Large intestine (tissue), 12 donors: ENCODE measurements at places on chromosomes 2 and 18. TPM values are rescaled to one million over a fixed set of nuclear protein-coding genes. Genes with fewer than 3 reads are reported as not detected.
A peak's percentile ranks its signal among the peaks of the same experiment; 100 is the strongest.

The NYAP2 gene
- polyA plus RNA-seq = 0.40 TPM

- DNase-seq = no peak
- H3K27ac ChIP-seq = no peak overlapping the region
- H3K4me1 ChIP-seq = no peaks in the 10 kb centered on the region
- no peaks in the 10 kb centered on the region for H3K27me3 ChIP-seq
Observed at GRCh38 chr18:43772907-43773306, 495.6 kb upstream of the SYT4 start.

GRCh38 chr2:45964223-45964841, 312.9 kb downstream of the PRKCE start:
- H3K36me3 ChIP-seq = no peaks in the 10 kb centered on the region
- no peak overlapping the region for H3K4me3 ChIP-seq
- peak; percentile 45 for DNase-seq

GRCh38 chr18:49059028-49059834, 108.5 kb upstream of the SMAD7 start:
- no peak for DNase-seq
- no peak overlapping the region for H3K4me3 ChIP-seq
- no peaks in the 10 kb centered on the region for H3K27me3 ChIP-seq
- no peak overlapping the region for H3K27ac ChIP-seq
- H3K4me1 ChIP-seq = peaks cover 5% of the 10 kb centered on the region
- no peaks in the 10 kb centered on the region for H3K36me3 ChIP-seq

DNA sequence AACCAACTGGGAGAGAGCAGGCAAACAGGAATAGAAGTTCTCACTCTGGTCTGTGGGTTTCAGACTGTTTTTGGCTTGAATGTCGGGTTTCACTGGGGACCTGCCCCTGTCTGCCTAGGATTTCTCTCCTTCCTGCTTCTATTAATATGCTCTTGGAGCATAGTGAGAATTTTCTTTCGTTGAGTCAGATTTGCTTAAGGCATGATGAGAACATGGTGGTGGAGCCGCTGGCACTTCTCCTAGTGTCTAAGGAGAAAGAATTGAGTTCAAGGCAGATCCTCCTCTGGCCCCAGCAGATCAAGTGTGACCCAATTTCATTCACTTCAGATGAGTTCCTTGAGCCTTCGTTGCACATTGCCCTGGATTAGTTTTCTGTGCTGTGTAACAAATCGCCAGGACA, 103.9 kb upstream of the HS6ST1 start:
- H3K27me3 ChIP-seq = peaks cover 6% of the 10 kb centered on the region
- no peak overlapping the region for H3K27ac ChIP-seq
- no peak for DNase-seq
- H3K4me1 ChIP-seq = no peaks in the 10 kb centered on the region
- H3K4me3 ChIP-seq = no peak overlapping the region

- H3K27ac ChIP-seq = peak overlapping the region; percentile 94
- peaks cover 10% of the 10 kb centered on the region for H3K36me3 ChIP-seq
- H3K4me1 ChIP-seq = peaks cover 52% of the 10 kb centered on the region
Observed at GRCh38 chr2:219497495-219498279, 1.0 kb upstream of the GMPPA start.

GRCh38 chr2:28637066-28638047, 114.3 kb upstream of the PPP1CB start:
- DNase-seq = no peak
- no peak overlapping the region for H3K27ac ChIP-seq
- H3K27me3 ChIP-seq = no peaks in the 10 kb centered on the region
- peaks cover 17% of the 10 kb centered on the region for H3K36me3 ChIP-seq
- H3K4me1 ChIP-seq = peaks cover 8% of the 10 kb centered on the region

The D2HGDH gene
- 47.1 TPM for polyA plus RNA-seq

The LIMS4 gene
- polyA plus RNA-seq = 3.0 TPM

DNA sequence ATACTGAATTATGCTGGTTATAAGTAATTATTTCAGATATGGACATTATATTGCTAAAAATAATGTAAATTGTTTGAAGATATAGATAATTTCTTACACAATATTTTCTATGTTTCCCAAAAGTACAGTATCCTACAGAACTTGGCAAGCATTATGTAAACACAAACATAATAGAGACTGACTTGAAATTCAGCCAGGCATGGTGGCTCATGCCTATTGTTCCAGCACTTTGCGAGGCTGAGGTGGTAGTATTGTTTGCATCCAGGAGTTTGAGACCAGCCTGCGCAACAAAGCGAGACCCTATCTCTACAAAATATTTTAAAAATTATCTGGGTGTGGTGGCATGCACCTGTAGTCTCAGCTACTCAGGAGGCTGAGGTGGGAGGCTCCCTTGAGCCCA, 1300.5 kb upstream of the DDX18 start:
- no peak for DNase-seq
- no peak overlapping the region for H3K27ac ChIP-seq
- H3K4me1 ChIP-seq = no peaks in the 10 kb centered on the region
- no peaks in the 10 kb centered on the region for H3K36me3 ChIP-seq

- peaks cover 35% of the 10 kb centered on the region for H3K4me1 ChIP-seq
- peak overlapping the region; percentile 69 for H3K4me3 ChIP-seq
- H3K27me3 ChIP-seq = no peaks in the 10 kb centered on the region
- H3K27ac ChIP-seq = peak overlapping the region; percentile 95
Observed at GRCh38 chr2:218396688-218397462, 2.8 kb upstream of the CTDSP1 start.
